ENCODE measurements at places on chromosomes 3 and 15.

DNA sequence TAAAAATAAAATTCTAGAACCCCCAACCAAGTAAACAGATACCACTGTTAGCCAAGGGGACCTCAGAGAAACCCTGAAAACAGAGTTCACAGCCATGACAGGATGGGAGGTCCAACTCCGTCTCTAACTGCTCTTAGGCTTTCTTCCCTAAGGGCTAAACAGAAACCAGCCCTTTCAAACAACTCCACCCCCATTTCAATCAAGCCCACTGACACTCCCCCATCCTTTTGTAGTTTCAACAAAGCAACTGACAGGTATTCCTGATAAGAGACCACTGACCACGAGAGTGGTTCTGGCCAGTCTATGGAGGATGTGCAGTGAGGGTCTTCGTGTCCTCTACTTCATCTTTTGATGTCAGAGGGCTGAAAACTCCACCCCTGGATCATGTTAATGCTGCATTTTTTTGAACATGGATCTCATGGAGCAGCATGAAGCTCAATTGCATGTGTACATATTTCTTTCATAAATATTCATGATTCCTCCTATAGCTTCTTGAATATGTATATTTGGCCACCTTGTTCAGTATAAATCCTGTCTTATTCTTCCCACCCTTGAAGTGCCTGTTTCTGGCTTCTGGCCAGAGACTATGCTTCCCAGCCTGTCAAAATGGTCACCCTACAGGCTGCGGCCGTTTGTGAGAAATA is 222.6 kb downstream of the OSBPL10 start:
- no peak for DNase-seq

DNA sequence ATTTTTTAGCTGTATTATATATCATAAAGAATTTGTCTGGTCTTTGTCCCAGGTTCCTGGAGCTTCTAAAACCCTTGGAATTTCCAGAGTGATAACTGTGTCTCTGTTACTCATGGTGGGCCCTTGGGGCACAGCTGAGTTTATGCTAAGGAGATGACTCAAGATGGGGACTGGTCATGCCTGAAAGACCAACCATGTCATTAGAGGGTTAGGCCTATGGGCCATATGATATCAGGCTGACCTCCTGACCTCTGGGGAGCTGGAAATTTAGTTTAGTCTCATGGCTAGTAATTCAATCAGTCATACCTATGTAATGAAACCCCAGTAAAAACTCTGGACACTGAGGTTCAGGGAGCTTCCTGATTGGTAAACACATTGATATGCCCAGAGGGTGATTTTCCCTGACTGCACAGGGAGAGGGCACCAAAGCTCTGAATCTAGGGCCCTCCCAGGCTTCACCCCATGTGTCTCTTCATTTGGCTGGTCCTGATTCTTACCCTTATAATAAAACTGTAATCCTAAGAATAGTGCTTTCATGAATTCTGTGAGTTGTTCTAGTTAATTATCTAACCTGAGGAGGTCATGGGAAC is 69.6 kb downstream of the EEFSEC start:
- no peak for DNase-seq

GRCh38 chr3:22862111-22862510 is 341.0 kb upstream of the UBE2E2 start:
- no peak for DNase-seq

- DNase-seq, result no peak
Measured at GRCh38 chr3:67497746-67498145, 156.7 kb downstream of the SUCLG2 start.

DNA sequence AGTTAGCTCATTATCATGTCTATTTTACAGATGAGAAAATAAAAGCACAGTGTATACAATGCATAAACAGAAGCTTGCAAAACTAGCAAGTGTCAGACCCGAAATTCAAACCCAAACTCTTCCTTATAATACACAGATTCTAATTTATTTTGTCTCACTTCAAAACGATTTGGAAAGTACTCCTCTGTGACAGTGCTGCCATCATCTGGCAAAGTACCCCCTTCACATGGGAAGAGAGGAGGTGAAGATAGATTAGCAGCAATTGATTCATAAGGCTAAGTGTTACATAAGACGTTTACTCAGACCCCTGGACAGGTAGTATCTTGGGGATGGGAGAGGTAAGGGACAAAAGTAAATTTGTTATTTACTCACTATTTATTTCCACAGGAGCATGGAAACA is 744.0 kb upstream of the SGO1 start:
- no peak for DNase-seq

GRCh38 chr3:145911016-145911415 is 250.0 kb downstream of the PLOD2 start:
- no peak for DNase-seq

GRCh38 chr15:72420576-72420975 is 22.5 kb downstream of the TMEM202 start:
- no peak for DNase-seq

GRCh38 chr3:158152186-158152585 is 42.3 kb downstream of the RSRC1 start:
- DNase-seq, result no peak

GRCh38 chr3:140238646-140239314 is 303.8 kb downstream of the CLSTN2 start:
- DNase-seq, result no peak

DNA sequence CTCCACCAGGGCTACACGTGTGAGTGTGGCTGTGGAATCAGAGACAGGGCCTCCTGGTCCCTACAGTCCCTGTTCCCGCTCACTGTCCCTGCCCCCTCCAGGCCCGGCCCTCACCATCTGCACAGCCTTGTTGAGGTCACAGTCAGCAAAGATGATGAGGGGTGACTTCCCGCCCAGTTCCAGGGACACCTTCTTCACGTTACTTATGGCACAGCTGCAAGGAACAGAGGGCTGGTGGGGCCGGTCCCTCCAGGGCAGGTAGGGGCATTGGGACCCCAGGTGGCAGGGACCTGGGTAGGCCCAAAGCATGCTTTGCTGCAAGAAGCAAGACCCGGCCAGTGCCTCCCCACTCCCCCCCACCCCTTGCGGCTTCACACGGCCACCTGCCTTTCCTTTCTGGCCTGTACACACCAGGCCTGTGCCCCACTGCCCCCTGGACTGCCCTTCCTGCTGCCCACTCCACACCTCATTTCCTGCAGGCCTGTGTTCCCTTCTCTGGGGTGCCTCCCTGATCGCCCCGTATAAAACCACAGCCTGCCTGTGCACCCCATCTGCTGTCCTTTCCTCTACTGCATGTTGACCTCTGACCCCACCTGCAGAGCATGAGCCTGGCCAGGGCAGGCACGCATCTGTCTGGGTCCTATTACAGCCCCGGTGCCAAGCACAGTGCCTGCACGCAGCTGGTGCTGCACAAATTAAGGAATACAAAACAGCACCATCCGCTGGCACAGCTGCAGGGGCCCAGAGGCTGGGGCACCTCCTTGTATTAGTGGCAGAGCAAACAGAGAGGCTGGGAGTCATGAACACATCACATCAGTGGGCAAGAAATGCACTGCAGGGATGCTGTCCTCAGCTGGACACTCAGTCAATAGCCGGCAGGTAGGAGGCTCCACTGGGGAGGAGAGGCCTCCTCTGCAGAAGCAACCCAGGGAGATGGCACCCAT is 30.8 kb upstream of the SLC41A3 start:
- no peak for DNase-seq

- DNase-seq, result no peak
Measured at GRCh38 chr3:60742606-60743145, 508.6 kb downstream of the FHIT start.

- DNase-seq, result no peak
Measured at GRCh38 chr3:196159952-196160804, 51.0 kb downstream of the ZDHHC19 start.

GRCh38 chr3:113514265-113514769 is 639 bp downstream of the SPICE1 start:
- no peak for DNase-seq

DNA sequence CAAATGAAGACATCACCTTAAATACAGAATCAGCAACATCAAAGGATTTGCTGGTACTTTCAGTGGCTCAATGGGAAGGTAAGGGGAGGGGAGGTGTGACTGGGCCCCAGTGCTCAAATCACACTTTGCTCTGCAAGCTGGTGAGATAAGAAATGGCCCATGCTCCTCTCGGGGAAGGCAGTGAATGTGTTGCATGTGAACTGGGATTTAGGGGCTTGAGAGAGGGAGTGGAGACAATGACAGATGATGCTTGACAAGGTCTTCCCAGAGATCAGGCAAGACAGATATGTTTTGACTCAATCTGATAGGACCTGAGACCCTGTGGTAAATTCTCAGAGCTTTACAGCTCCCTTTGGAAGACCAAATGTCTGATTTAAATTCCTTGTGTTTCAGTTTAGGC is 233.0 kb upstream of the PROK2 start:
- DNase-seq, result no peak

DNA sequence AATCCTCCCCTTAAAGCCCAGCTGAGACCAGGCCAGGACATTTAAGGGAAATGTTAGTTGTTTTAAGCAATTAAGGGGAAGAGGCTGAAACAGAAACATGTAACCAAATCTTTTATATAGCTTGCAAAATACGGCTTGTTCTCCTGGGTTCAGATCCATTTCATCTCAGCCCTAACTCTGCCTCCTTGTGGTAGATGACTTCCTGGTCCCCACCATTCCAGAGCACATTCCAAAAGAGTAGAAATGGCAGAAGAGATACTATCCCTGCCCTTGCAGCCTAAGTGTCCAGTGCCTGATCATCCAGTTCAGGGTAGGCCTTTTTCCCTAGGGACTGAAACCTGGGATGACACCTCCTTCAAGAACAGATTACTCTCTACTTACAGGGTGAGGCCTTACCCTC is 266.2 kb upstream of the VEPH1 start:
- DNase-seq, result no peak

GRCh38 chr3:136078421-136079364 is 113.2 kb downstream of the PPP2R3A start:
- no peak for DNase-seq

DNA sequence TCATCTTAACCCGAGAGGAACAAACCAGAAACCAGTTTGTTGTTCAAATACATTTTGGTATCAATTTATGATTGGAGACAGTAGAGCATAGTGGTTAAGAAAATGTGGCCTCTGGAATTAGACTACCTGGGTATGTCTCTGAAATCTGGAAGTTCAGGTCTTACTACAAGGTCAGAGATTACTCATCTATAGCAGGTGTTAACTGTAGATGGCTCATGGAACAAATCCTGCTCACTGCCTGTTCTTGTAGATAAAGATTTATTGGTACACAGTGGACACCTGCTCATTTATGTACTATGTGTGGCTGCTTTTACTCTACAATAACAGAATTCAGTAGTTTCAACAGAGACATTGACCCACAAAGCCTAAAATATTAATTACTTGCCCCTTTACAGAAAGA is 413.3 kb downstream of the CNTN6 start:
- DNase-seq, result no peak

DNA sequence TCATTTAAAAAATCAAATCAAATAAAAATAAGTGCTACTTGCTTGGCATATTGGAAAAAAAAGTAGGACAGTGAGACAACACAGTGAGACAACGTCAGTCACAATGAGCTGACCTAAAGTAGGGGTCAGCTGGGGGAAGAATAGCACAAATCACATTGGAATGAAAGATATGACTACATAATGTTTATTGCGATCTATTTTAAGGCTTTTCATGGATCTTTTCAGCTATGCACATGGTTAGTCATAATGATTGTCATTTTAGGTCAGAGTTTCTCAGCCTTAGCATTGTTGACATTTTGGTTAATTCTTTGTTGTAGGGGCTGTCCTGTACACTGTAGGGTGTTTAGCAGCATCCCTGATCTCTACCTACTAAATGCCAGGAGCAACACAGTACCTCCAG is 44.5 kb downstream of the CMSS1 start:
- DNase-seq, result no peak

DNA sequence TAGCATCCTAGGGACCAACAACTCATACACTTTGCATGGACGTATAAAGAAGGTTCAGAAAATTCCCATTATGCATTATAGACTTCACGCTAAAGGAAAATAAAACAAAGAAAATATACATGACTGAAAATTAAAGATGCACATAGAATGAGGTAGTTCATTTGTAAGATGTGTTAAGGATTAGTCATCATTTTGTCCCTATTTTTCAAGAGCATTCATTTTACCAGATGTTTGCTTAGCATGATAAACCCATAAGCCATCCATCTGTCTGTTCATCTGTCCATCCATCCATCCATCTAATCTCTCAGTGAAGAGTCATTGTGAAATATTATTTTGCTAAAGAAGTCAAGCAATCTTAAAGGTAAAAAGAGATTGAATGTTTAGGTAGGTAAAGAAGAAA is 80.3 kb downstream of the TFG start:
- DNase-seq, result no peak

GRCh38 chr3:41033956-41034519 is 165.3 kb upstream of the CTNNB1 start:
- no peak for DNase-seq

DNA sequence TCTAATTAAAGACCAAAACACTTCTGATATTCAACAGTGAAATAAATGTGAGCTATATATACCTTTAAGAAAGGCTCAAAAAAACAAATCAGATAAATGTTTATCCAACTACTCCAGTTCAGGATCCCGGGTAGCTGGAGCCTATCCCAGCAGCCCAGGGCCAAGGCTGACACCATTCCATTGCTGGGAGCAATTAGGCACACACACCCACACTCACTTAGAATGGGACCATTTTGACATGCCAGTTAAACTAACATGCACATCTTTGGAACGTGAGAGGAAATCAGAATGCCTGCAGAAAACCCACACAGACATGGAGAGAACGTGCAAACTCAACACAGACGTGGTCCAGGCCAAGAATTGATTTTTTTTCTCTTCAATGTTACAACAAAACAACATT is 30.0 kb upstream of the PLSCR4 start:
- DNase-seq, result no peak

- no peak for DNase-seq
Measured at GRCh38 chr3:39178553-39178952, 13.8 kb downstream of the XIRP1 start.

DNA sequence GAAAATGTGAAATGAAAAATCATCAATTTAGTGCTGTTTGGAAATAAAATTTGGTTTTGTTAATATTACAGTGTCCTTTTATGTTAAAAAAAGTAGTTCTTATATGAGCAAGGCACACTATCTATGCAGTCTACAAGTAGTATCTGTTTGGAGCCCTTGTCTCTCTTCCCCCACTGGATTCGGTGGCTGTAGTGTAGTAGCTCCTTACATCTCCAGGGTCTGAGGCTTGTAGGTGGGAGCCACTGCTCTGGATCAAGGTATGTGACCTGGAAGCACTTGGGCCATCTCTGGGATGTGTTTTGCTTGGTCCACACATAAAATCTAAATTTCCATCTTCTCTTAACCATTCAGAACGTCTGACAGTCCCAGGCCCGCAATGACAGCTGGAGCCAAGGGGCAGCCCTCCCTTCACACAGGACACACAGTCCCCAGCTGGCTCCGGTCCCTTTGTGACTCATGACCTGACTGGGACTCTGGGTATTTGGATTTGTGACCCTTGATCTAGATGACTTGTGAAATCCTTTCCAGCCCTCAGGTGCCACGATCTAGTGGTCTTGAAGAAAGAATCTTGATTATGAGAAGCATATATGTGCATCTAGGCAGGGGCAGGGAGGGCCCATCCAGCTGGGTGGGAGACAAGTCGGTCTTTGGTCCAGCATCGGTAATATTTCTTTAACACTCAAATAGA is 80.0 kb downstream of the USP13 start:
- no peak for DNase-seq

- DNase-seq, result no peak
Measured at GRCh38 chr3:181623924-181624694, 87.6 kb upstream of the SOX2 start.

GRCh38 chr3:122564155-122564912 is at the start of the genes DTX3L and PARP9:
TSS of gene DTX3L (plus strand) at chr3:122564338. CDS start at chr3:122564427, 89 bp downstream.
TSS of gene PARP9 (minus strand) at chr3:122564300. CDS start at chr3:122559620, 4,680 bp downstream.
- peak; percentile 77 for DNase-seq
